ENCODE measurements at places on chromosomes 6 and 20.

DNA sequence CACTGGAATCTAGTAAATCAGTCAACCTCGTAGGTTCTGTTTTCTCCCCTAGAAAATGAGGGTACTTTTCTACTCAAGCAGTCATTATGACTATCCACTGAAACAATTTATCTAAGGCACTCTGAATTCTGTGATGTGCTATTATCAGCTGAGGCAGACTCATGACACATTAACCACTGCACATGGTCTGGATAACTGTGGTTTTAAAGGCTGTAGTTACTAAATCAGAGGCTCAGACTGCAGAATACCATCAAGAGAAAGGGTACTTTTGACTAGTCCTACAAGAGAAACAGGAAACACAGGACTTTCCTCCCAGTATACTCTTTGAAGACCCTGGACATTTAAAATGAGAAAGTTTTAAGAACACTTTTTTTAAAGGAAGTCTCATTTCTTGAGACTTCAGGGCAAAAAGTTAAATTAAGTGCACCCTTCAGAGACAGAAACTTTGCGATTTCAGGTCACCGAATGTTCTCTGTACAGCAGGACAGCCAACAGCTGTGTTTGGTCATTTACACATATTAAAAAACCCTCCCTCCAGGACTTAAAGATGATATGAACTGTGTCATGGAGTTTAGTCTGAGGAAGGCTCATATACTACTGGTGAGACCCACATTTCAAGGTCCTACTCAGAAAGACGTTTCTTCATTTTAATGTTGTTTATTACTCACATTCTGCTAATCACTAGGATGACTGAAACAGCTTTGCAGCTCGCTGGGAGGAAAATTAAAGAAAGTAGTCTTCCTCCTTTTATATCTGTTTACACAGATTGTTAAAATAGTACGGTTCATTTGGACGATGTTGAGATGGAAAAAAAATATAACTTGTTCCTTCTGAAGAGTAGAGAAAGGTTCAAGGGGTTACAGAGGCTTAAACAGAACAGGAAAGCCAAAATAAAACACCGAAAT, 19.9 kb downstream of the ATXN1 start:
- no peak for DNase-seq

GRCh38 chr6:163950159-163950558, 535.6 kb downstream of the QKI start:
- no peak for DNase-seq

DNA sequence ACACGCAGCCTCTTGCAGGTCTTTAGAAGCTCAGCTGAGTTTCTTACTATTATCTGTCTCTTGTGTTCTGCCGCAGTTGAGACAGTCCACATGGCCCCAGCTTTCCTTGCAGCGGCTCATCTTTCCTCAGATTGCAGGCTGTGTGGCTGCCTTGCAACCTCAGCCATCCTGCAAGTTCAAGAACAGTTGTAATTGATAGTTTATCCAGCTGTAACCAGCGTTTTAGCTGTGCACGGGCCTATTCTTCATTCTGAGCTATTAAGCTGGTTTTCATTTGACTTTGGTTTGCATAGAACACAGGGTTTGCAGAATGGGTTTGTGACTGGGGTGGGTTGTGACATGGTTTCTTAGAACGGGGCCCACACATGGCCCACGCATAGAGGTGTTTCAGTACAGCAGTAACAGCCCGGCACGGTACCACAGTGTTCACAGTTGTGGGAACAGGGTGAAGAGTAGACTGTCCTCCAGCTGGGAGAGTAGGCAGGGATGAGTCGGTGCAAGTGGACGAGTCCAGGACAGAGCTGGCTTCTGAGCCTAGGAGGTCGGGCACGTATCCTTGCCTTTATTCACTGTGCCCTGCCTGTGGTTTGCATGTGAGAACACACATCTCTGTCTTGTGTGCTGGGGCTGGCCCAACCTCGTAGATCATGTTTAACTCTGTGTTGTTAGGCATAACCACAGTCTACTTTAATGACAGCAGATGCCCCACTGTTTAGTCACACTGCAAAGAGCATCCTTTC, 89.2 kb downstream of the RPP40 start:
- no peak for DNase-seq

DNA sequence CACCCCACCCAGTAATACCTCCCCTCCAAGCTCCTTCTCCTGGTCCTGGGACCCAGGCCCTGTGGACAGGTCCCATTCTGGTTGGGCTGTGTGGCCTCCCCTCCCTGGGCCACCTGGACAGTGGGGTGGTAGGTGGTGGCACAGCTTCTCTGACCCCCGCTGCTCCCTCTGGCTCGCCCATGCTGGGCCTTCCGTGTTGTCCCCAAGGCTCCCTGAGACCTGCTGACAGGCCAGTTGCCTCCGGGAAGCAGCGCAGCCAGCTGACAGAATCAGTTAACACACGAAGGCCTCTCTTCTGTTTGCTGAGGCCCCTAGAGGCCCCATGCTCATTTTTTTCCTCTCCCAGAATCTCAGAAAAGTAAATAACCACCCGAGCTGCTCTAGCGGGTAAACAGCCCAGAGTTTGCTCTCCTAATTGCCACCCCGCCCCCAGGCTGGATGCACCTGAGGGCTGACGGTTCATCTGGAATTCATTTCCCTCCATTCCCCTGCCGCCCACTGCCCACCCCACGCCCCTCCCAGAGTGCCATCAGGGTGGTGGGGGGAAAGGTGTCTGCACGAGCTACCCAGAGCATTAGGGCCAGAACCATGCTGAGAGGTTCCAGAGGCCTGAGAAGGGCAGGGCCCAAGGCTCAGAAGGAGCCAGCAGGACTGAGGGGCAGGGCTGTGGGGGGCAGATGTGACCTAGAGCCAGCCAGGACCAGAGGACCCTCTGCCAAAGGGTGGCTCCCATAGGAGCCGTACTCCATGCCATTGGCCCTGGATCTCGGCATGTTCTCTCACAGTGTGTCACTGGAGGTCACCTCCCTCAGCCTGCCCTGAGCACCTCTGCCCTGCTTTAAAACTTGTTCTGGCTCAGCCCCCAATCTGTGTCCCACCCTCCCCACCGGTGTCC, 157.5 kb downstream of the GRM4 start:
- no peak for DNase-seq

DNA sequence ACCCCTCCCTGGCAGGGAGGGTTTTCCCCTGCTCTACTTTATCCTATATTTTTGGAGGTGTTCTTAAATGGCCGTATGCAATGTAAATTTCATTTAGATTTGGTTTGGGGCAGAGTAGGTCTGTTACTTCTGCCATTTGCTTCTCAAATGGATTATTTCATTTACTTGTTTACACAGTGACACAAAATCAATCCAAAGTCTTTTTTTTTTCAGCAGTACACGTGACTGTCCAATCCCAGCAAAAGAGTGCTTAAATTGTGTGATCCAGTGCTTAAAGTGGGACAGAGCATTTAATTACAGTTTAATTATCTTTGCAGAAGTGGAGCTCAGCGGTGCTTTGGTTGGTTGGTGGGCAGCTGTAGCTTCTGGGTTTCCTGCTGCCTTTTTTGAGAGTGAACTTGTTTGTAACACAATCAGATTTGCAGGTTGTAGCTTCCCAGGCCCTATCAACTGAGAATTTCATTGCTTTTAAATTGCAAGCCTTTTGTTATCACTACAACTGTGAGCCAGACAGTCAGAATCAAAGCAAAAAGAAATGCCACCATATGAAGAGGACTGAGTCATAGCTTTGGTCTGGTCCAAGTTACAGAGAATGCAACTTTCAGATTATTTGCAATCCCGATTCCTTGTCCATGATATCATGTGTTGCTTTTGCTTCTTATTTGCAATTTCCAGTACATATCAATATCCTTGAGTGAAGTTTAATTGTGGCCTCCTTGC, 216.9 kb downstream of the DOK5 start:
- DNase-seq: no peak
